RWPE1 (cell line): ENCODE measurements at places on chromosomes 16 and 17.

DNA sequence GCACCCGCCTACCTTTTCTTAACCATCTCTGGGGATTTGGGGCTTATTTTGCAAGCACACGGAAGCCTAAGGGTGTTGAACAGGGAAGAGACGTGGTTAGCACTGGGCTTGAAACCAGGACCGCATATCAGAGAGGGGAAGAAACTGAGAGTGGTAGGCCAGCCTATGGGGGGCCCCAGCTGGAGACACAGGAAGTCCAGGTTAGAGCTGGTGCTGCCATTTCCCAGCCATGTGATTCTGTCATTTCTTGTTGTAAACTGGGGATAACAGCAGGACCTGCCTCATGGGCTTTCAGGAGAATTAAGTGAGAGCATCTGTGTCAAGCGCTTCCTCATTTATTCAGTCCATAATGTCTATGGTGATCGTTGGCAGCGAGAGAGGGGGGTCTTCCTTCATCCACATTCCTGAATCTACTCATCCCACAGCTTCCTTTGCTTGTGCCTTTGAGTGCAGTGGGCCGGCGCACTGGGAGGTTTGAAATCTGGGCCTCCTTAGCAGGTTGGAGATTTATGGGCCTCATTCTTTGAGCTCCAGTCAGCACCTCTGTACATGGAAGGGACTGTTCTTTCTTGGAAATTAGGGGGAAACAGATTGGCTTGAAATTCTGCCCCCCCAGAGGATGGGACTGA, 20.1 kb downstream of the NKD1 start:
- DNase-seq: no peak

GRCh38 chr16:13866073-13866472, 53.9 kb upstream of the ERCC4 start:
- peak; percentile 61 for DNase-seq

DNA sequence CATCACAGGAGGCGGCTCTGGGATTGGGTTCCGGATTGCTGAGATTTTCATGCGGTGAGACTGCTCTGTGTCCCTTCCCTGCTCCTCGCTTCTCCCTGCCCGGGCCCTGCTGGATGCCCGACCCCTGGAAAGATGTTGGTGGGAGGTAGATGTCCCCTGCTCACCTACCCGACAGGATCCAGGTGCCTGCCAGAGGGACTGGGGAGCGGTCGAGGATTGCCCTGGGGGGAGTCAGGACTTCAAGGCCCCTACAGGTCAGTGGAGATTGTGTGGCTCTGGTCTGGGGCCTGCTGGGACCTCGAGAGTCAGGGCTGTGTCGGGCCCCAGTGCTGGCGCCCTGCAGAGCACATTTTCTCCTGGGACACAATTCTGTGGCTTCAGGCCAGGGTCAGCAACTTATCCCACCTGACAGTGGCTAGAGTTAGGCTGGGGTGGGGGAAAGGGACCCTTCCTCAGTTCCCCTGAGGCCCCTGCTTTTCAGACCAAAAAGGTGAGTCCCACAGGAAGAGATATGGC, 3.3 kb downstream of the DECR2 start:
- DNase-seq: no peak

DNA sequence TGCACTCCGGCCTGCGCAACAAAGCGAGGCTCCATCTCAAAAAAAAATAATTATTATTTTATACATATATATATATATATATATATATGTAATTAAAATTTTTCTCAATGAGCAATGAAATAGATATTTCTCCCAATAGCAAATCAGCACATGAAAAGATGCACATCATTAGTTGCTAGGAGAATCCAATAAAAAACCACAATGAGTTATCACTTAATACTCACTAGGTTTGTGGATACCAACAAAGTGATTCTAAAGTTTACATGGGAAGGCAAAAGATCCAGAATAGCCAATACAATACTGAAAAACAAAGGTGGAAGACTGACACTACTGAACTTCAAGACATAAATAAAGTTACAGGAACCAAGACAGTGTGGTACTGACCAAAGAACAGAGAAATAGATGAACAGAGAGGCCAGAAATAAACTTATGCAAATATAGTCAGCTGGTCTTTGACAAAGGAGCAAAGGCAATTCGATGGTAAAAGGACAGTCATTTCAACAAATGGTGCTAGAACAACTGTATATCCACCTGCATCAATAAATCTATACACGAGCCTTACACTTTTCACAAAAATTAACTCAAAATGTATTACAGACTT, 13.6 kb downstream of the SMG6 start:
- no peak for DNase-seq

DNA sequence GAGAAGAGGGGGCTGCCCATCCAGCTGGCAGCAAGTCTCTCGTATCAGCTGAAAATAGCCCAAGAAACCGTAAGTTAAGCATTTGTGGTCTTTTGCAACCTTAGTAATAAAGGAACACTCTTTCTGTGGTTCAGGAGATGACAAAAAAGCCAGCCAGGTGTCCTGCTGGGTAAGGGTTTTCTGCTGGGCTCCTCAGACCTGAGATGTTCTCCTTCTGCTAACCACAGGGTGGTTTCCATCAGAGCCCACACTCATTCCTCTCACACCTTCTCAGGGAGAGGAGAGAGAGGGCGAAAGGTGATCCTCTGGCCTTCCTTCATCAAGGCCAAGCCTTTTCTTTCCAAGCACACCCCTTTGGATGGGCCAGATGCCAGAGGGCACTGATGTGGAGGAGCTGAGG, 70.7 kb downstream of the TEX14 start:
- no peak for DNase-seq
